CD8-positive, alpha-beta memory T cell (primary cell): ENCODE measurements at places on chromosomes 5 and 9. TPM values are rescaled to one million over a fixed set of nuclear protein-coding genes. Genes with fewer than 3 reads are reported as not detected.

The SH3TC2 gene
- total RNA-seq, result not detected

- no peaks in the 10 kb centered on the region for H3K27me3 ChIP-seq
- H3K4me3 ChIP-seq, result no peak overlapping the region
- no peak for DNase-seq
Measured at GRCh38 chr9:32251539-32251938, 132.9 kb upstream of the ACO1 start.

- no peak for DNase-seq
- peaks cover 80% of the 10 kb centered on the region for H3K4me1 ChIP-seq
- H3K36me3 ChIP-seq, result no peaks in the 10 kb centered on the region
Measured at GRCh38 chr9:121196389-121196788, 5.3 kb downstream of the RAB14 start.

DNA sequence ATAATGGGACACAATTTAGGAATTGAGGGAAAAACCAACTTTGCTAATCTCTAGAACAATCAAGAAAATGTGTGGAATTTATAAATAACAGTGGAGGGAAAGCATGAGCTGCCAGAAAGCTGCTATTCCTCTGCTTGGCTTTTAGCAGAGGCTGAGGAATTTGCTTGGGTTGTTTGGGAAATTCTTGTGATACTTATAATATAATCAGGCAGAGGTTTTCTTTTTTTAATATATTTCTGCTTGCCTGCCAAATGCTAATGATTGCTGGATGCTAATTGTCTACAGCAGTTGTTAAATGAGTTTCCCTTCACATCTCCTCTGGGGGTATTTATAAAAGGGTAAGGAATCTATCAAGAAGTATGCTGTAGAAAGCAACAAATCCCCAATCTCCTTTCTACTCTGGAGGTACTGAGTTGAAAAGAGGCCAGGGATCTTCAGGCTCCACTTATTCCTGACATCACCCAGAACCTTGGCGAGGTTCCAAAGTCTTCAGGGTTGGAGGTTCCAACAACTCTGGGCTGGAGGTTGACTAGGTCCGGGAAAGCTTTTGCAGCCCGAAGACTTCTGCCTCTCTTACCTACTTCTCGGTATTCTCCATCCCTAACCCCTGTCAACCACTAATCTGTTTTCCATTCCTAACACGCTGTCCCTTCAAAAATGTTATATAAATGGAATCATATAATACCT is 60.4 kb upstream of the TMED7 start:
- H3K27ac ChIP-seq, result no peak overlapping the region
- H3K36me3 ChIP-seq, result no peaks in the 10 kb centered on the region
- no peak overlapping the region for H3K4me3 ChIP-seq

- peaks cover 50% of the 10 kb centered on the region for H3K36me3 ChIP-seq
- DNase-seq, result no peak
- H3K4me1 ChIP-seq, result no peaks in the 10 kb centered on the region
- peak overlapping the region; percentile 8 for H3K4me3 ChIP-seq
- no peaks in the 10 kb centered on the region for H3K27me3 ChIP-seq
Measured at GRCh38 chr5:150723845-150724244, 23.0 kb upstream of the RBM22 start.

- H3K36me3 ChIP-seq, result no peaks in the 10 kb centered on the region
- no peaks in the 10 kb centered on the region for H3K27me3 ChIP-seq
- H3K4me3 ChIP-seq, result no peak overlapping the region
Measured at GRCh38 chr9:107404161-107404560, 85.4 kb downstream of the KLF4 start.

The RASGEF1C gene
- not detected for total RNA-seq

The GFPT2 gene
- total RNA-seq, result 1.7 TPM

- H3K36me3 ChIP-seq, result no peaks in the 10 kb centered on the region
- no peak overlapping the region for H3K4me3 ChIP-seq
- no peaks in the 10 kb centered on the region for H3K27me3 ChIP-seq
- no peak overlapping the region for H3K27ac ChIP-seq
- no peaks in the 10 kb centered on the region for H3K4me1 ChIP-seq
- no peak for DNase-seq
Measured at GRCh38 chr9:78930281-78930680, 633.4 kb downstream of the PSAT1 start.

GRCh38 chr5:107724642-107725041 is 53.9 kb upstream of the EFNA5 start:
- no peaks in the 10 kb centered on the region for H3K36me3 ChIP-seq
- DNase-seq, result no peak
- H3K4me3 ChIP-seq, result no peak overlapping the region
- H3K27me3 ChIP-seq, result no peaks in the 10 kb centered on the region
- H3K27ac ChIP-seq, result no peak overlapping the region

DNA sequence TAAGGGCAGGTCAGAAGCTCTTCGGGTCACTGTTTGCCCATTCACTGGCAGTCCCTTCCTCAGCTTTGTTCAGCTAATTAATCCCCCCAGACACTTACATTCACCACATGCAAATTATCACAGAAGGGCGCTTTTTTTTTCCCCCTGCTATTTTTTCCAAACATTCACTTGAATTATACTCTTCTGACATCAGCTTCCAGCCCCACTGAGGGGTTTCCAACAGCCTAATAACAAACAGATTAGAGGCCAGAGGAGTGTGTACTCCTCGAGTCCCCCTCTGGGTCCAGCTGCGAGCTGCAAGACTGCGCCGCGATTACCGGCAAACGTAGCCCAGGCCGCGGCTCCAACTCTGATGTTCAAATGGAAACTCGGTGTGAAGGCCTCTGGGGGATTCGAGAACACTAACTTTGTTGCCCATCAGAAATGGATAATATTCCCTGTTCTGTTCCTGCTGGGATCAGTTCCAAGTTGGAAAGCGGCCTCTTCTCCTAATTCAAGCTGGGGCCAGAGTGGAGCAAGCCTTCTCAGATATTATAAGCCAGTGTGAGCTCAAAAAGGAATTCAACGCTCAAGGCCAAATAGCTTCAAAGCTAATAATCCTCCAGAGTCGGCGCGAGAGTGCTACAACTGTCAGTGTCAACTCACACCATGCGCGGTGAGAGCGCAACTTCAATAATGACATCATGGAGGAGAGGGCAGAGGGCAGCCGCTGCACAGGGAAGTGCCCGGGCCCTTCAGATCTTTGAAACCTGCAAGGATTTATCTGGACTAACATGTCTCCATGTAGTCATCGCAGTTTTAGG is 560.8 kb downstream of the BNC2 start:
- H3K27ac ChIP-seq, result no peak overlapping the region
- no peaks in the 10 kb centered on the region for H3K4me1 ChIP-seq
- H3K27me3 ChIP-seq, result no peaks in the 10 kb centered on the region
- H3K36me3 ChIP-seq, result no peaks in the 10 kb centered on the region
- H3K4me3 ChIP-seq, result no peak overlapping the region

The GCNT4 gene
- total RNA-seq, result 1.4 TPM

GRCh38 chr5:170145462-170145861 is 39.8 kb downstream of the FOXI1 start:
- DNase-seq, result no peak
- no peak overlapping the region for H3K27ac ChIP-seq
- no peaks in the 10 kb centered on the region for H3K36me3 ChIP-seq
- no peaks in the 10 kb centered on the region for H3K27me3 ChIP-seq
- H3K4me3 ChIP-seq, result no peak overlapping the region
